Muscle of leg (tissue), 16 donors: ENCODE measurements at places on chromosomes 3 and 15. TPM values are rescaled to one million over a fixed set of nuclear protein-coding genes. Genes with fewer than 3 reads are reported as not detected.
A peak's percentile ranks its signal among the peaks of the same experiment; 100 is the strongest.

Gene SOX2
- total RNA-seq = 0.22 TPM

Gene ATP13A4
- total RNA-seq = 0.62 TPM

Gene XCR1
- 0.18 TPM for total RNA-seq

Gene SLC12A8
- 1.5 TPM for total RNA-seq

GRCh38 chr3:162217647-162218046 lies 721.0 kb downstream of the OTOL1 start:
- DNase-seq = peak; percentile 98
- H3K4me1 ChIP-seq = peaks cover 7% of the 10 kb centered on the region
- H3K27me3 ChIP-seq = no peaks in the 10 kb centered on the region
- no peak overlapping the region for H3K4me3 ChIP-seq
- no peaks in the 10 kb centered on the region for H3K36me3 ChIP-seq
- peak overlapping the region; percentile 68 for H3K27ac ChIP-seq

GRCh38 chr15:67399925-67400324 lies 121.0 kb upstream of the C15orf61 start:
- H3K4me1 ChIP-seq = no peaks in the 10 kb centered on the region
- DNase-seq = no peak
- H3K27ac ChIP-seq = no peak overlapping the region
- H3K27me3 ChIP-seq = no peaks in the 10 kb centered on the region

DNA sequence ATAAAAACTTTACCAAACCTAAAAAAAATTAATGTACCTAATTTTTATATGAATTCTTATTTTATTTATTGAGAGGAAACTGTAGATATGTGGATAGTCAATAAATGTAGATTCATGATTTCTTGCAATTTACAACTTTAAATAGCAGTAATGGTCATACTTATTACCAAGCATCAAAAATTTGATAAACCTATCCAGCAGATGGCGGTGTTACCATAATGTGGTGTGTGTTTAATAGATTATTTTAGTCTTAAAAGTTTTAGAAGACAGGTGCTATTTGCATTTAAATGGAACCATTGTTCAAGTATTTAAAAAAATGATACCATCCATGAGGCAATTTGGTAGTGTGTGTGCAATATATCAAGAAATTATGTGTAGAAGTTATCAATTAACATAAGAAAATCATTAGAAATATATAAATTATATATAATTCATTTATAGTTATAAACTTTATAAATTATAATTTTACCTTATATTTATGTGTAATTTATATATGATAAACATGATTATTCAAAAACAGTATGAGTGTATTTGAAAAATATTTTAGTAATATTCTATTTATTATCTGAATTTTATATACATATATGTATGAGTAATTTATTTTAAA lies 176.0 kb upstream of the BCHE start:
- DNase-seq = peak; percentile 53
- no peaks in the 10 kb centered on the region for H3K36me3 ChIP-seq
- no peaks in the 10 kb centered on the region for H3K27me3 ChIP-seq
- no peak overlapping the region for H3K4me3 ChIP-seq

GRCh38 chr3:65995030-65995429 lies 43.7 kb downstream of the MAGI1 start:
- no peaks in the 10 kb centered on the region for H3K27me3 ChIP-seq
- no peak for DNase-seq
- H3K36me3 ChIP-seq = no peaks in the 10 kb centered on the region
- H3K4me1 ChIP-seq = peaks cover 11% of the 10 kb centered on the region
- H3K27ac ChIP-seq = no peak overlapping the region

DNA sequence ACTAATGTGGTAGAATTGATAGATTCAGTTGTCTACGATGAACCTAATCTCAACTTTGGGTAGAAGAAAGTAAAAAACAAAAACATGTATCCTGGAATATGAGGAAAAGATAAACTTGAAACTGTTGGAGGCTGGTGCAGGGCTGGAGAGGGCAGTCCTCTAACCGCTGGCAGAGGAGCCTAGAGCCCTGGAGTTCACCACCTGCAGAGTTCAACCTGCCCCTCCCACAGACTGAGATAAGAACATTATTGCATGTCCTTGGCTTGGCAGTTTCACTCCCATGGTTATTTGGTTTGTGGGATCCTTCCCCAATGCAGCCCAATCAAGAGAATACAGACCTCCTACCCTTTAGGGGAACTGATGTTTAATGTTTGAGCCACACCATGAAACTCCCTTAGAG lies 53.2 kb upstream of the GATM start:
- H3K27me3 ChIP-seq = peaks cover 11% of the 10 kb centered on the region
- DNase-seq = no peak
- peaks cover 8% of the 10 kb centered on the region for H3K4me1 ChIP-seq
- H3K4me3 ChIP-seq = no peak overlapping the region
- H3K36me3 ChIP-seq = no peaks in the 10 kb centered on the region

GRCh38 chr15:25055356-25056068 lies 100.7 kb downstream of the SNRPN start:
- no peak overlapping the region for H3K4me3 ChIP-seq
- no peak for DNase-seq
- H3K4me1 ChIP-seq = no peaks in the 10 kb centered on the region
- H3K27ac ChIP-seq = no peak overlapping the region
- H3K27me3 ChIP-seq = no peaks in the 10 kb centered on the region

DNA sequence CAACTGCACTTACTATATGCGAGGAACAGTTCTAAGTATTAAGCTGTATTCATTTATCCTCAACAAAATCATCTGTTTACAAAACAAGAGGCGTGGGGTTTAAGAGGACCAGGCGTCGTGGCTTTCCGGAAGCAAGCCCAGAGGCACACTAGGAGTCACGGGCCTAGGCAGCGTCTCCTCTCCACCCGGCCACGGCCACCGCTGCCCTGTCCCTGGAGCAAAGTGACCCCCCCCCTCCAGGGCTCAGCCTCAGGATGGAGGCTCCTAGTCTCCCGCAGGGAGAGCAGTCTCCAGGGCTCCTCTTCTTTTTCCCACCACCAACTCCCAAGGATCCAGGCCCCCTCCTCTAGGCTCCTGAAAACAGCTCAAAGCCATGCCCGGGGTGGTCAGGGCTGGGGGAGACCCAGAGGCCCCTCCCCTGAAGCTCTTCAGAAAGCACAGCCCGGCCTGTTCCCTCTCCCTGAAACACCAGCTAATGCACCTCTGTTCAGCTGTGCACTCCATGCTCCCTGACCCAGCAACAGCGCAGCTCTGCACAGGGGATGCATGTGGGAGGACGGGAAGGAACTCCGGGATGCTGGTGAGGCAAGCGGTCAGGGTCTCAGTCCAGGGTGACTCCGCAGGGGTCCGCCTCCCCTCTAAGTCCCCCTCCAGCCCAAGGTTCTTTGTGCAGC lies 16.8 kb downstream of the TNK2 start:
- peak overlapping the region; percentile 89 for H3K27ac ChIP-seq
- peaks cover 14% of the 10 kb centered on the region for H3K36me3 ChIP-seq
- H3K4me3 ChIP-seq = peak overlapping the region; percentile 63
- H3K27me3 ChIP-seq = no peaks in the 10 kb centered on the region
- peaks cover 85% of the 10 kb centered on the region for H3K4me1 ChIP-seq
